ENCODE measurements at places on chromosomes 1 and 21.

DNA sequence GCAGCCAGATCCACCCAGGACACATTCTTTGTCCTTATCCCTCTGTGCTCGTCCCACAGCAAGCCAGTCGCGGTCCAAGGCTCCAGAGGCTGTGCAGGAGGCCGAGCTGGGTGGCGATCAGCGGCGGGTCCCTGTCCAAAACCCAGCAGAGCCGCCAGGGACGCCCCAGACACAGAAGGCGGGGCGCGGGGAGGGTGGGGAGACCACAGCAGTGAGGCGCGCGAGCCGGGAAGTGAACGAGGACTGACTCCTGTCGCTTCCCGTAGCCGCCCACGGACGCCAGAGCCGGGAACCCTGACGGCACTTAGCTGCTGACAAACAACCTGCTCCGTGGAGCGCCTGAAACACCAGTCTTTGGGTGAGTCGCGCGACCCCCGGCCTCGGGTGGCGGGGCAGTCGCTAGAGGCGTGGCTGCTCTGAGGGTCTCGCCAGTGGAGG, at the start of gene LGALS8:
Gene LGALS8 (plus strand): TSS at position 279 of the 438 bp plus-strand sequence. CDS start 2,089 bp downstream, outside the sequence.
- DNase-seq, result peak; percentile 90

DNA sequence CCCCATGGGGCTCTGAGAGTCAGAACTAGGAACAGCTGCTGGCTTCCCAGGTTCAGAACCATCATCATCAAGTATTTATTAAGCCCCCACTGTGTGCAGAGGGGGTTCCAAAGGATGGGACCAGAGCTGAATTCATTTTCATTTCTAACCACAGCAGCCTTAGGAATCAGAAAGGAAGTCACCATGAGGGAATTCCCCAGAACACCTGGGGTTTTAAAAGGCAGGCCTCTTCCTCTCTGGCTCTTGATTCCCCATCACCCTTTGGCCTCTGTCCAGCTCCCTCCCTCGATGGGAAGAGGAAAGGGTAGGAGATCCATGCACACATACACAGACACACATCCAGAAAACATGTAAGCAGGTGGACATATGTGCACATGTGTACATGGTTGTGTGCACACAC, 1.3 kb upstream of the KCNN3 start:
- DNase-seq, result no peak

- no peak for DNase-seq
Measured at GRCh38 chr21:14013056-14013603, 197.6 kb downstream of the LIPI start.

- DNase-seq, result no peak
Measured at GRCh38 chr1:27136998-27137542, 17.9 kb downstream of the SLC9A1 start.

GRCh38 chr1:196114193-196114592, 494.0 kb downstream of the KCNT2 start:
- DNase-seq, result peak; percentile 15

DNA sequence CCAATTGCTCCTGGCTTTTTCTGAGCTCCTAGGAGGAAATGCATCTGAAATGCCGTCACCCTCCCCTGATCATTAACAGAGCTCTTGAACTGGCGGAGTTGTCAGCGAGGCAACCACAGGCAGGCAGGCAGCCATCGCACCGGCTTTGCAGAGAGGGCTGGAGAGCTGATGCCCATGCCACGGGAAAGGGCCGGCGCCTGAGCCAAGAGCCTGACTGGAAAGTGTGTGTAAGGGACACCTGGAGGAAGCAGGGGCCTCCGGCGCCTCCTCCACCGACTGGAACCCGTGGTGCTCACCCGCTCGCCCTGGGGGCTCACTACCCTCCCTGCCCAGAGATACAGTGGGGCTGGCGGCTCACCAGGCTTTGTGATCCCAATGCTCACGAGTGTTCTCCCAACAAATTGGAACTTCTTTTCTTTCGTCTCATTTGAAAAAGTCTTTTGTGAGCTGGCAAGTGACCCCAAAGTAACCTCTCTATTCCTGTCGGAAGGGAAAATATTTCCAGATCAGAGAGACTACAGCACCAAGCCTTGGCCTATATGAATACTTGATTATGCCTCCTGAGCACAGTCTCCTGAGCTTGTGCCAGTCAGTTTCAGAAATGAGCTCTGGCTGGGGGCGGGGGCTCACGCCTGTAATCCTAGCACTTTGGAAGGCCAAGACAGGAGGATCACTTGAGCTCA, 97.7 kb upstream of the SLC25A33 start:
- no peak for DNase-seq

DNA sequence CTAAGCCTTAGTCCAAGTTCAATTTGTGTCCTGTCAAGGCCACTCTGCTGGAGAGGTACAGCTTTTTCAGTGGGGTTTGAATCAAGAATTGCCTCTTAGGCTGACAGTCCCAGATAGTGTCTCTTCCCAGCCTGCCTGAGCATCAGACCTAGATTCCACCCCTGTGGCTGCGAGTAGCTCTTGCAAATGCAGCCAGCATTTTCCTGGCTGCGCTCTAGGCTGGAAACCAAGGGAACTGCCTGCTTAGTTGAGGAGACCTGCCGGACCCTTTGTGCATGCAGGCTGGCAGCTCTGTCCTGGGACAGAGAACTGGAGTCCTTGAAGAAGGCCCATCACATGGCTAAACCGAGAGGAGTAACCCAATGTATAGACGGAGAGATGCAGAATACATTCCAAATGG, 293.7 kb downstream of the PCP4 start:
- no peak for DNase-seq

- no peak for DNase-seq
Measured at GRCh38 chr1:211355873-211356272, 29.2 kb downstream of the TRAF5 start.

DNA sequence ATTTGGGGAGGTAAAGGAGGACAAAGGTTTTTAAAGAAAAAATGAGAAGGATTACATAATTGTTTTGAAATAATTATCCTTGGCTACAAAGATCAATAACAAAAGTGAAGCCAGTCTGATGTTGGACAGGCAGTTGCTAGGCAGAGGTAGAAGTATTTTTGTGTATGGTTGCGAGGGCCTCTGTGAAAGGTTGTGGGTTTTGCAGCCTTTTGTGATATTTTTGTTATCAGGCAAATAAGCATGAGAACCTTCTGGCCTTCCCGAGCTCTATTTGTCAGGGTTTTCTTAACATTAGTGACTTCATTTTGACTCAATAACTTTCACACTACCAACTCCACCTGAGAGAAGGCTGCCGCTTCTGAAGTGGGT, 39.2 kb downstream of the CAPN9 start:
- DNase-seq, result no peak

GRCh38 chr1:27668808-27669723, 2.9 kb downstream of the IFI6 start:
- DNase-seq, result peak; percentile 34

GRCh38 chr1:31617916-31618746, 642 bp downstream of the HCRTR1 start:
- no peak for DNase-seq

DNA sequence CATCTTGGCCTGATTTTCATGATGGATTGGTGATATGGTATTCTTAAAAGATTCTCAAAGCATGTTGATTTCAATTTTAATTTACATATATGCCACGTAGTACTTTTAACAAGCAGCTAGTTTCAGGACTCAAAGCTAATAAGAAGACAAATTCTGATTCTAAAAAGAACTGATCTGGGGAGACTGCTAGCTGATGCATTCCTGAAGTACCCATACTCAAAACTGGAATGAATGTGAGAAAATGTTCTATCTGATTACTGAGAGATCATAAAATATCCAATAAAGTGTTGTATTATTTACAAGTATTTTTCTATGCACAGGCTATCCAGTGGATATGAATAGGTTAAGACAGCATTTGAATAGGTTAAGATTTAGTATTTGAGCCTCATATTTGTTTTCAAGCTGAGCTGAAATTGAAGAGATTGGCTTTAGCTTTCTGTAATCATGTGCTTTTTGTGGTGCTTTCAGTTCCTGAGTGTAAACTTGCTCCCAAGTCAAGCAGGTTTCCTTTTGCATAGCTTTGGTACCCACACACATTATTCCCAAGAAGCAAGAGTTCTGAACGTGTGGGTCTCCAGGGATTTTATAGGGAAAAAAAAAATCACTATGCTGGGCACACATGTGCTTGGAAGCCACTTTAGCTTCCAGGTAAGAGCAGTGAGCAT, 114.1 kb downstream of the VPS13D start:
- DNase-seq, result no peak

GRCh38 chr1:178360421-178360820, 136.3 kb downstream of the CLEC20A start:
- DNase-seq, result no peak

DNA sequence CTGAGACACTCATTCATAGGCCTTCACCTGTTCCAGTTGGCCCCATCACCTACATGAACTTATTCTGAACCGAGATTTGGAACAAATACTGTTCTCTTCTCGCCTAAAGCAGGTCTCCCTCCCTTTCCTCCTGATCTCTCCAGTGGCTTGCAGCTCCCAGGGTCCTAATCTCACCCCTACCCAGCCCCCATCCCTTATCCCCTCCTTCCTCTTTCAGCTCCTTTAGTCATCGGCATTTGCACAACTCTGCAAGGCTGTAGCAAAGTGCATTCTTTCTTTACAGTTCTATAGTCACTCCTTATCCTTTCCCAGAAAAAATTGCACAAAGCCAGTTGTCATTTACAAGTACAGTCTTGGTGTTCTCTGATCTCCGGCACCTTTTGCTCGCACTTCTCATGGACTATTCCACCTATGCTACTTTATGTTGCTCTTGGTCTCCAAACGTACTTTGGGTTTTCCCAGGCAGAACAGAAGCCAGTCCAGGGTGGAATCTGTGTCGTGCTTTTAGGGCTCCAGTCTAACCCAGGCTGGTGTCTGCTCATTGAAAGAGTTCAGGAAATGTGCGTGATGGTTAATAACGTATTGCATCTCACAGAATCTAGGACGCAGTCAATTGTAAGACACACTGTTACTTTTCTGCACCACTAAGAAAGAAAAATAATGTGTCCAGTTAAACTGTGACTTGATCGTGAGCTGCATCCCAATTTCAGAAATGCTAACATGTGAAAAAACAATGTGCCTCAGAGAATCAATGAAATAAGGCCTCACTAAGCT, 965 bp downstream of the ABCA4 start:
- DNase-seq, result no peak

GRCh38 chr1:3718764-3719163, 33.5 kb upstream of the CCDC27 start:
- DNase-seq, result no peak

DNA sequence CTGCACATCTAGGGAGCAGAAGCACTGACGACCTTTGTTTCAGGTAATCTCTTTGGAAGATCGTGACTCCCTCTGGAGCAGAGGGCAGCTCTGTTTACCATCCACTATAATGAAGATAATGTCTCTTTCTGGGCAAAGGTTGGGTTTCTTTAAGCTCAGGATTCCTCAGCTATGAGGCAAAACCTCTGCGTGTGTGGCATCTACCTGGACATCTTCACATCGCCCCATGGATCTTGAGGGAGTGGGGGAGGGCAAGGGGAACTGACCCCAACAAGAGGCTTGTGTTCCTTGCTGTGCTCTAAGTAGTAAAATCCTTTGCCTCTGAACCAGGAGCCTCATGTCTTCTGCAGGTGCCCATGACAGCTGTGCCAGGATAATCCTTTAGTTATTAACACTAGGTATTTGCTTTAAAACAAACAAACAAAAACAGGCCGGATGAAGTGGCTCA, 19.6 kb downstream of the SPATA45 start:
- DNase-seq, result no peak

DNA sequence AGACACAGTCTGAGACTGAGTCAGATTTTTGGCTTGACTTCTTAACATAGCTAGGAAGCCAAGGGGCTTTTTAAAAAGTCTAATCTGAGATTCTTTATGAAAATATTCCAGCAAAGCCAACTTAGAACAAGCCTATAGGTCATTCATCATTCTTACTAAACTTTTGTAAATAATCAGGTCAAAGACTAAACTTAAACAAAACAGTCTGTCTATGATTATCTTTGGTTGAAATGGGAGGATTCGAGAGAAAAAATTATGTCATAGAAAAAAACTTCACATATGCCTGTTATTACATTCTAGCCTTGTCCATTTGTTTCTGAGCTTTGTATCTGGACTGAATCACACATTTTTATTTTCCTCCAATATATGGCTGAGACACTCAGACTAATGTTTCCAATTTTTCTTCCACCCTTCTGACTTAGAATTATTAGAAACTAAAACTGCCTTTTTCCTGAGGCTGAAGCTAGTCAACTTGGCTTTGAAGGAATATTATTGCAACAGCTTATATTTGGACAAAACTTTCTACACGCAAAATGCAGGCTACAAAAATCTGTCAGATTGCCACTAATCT, 83.3 kb downstream of the ETS2 start:
- DNase-seq, result peak; percentile 33

- peak; percentile 36 for DNase-seq
Measured at GRCh38 chr1:205188098-205188497, 23.4 kb downstream of the DSTYK start.

- no peak for DNase-seq
Measured at GRCh38 chr1:169048043-169048442, 58.4 kb upstream of the ATP1B1 start.

DNA sequence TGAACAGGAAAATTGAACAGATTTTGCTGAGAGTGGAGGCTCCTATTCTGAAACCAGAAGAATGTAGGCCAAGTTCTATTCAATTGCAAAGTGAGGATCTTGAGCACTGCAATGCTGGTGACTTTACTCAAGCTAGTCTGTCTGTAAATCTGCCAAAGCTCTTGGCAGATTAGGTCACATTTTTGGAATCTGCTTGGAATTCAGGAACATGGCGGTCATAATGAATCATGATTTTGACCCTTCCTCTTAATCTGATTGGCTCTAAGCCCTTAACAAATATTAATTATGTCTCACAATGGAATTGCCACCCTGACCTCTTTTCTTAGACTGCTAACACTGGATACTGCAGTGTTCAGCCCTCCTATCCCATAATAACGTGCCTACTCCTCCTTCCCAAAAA, 7.2 kb upstream of the GNG12 start:
- peak; percentile 79 for DNase-seq

DNA sequence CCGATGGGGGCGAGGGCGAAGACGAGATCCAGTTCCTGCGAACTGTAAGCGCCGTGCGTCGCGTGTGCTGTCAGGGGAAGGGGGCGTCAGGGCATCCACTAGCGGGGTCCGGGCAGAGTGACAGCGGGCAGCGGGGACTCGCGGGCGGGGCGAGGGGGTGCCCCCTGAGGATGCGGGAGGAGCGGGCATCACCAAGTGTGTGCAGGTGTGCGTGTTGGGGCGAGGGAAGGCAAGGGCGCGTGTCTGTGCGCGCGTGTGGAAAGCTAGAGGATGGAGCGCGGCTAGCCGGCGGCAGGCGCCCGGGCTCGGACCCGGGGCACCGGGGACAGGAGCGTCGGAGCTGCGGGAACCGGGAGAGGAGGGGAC, 525 bp downstream of the RYR2 start:
- no peak for DNase-seq

DNA sequence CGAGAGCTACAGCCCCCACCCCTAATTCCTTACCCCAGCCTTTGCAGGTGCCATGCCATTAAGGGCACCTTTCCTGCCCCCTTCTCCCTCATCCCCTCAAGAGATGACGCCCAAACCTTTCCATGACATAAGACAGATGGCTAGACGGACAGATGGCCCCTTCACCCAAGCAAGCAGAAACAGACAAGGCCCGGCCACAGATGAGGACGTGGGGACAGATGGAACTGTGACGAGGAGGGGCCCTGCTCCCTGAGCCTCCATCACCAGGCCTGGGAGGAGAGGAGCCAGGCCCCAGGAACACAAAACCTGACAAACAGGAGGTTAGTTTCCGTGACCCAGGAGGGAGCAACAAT, 24.7 kb upstream of the PEF1 start:
- no peak for DNase-seq

- no peak for DNase-seq
Measured at GRCh38 chr1:3375245-3375644, 79.2 kb upstream of the ARHGEF16 start.
